IMR-90 (cell line): ENCODE measurements at places on chromosomes 4 and X. TPM values are rescaled to one million over a fixed set of nuclear protein-coding genes. Genes with fewer than 3 reads are reported as not detected.

The SCFD2 gene
- polyA plus RNA-seq: 18.9 and 19.8 TPM in 2 replicates

DNA sequence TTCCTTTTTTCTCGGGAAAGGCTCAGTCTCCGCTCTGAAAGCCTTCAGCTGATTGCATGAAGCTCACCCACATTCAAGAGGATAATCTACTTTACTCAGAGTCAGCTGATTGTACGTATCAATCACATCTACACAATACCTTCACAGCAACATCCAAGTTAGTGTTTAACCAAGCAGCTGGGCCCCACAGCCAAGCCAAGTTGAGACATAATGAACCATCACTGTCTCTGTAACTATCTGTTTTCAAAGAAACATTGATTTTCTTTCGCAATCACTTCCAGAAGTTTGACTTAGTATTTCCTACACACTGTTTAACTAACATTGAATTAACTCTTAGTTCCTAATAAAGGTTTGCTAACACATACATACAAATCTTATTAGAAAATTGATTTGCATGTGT lies 40.3 kb downstream of the RWDD4 start:
- no peak overlapping the region for H3K4me3 ChIP-seq
- H3K27ac ChIP-seq: no peak overlapping the region
- no peaks in the 10 kb centered on the region for H3K27me3 ChIP-seq
- DNase-seq: no peak
- H3K36me3 ChIP-seq: no peaks in the 10 kb centered on the region

DNA sequence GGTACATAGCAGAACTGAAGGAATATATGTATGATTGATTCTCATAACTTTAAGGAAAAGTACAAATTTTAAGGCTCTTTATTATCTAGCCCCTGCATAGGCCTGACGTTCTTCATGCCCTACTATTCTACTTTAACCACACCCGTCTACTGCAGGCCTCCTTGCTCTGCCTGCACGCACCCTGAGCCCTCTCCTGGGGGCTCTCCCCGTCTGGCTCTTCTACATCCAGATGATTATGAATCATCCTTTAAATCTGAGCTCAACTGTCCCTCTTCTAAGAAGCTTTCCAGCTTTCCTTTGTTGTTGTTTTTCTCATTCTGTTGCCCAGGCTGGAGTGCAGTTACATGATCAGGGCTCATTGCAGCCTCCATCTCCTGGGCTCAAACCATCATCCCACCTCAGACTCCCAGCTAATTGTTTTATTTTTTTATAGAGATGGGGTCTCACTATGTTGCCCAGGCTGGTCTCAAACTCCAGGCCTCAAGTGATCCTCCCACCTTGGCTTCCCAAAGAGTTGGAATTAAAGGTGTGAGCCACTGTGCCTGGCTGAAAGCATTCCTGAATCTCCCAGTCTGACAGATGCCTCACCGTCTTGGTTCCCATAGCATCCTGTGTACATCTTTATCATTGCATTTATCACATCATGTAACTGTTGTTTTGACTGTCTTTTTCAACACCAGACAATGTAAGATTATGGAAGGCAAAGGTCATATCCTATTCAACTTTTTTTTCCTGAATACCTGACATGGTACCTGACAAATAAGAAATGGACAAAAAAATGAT lies 89.2 kb downstream of the WDFY3 start:
- no peaks in the 10 kb centered on the region for H3K27me3 ChIP-seq
- peaks cover 4% of the 10 kb centered on the region; the same call in 1 of the 2 replicates for H3K4me1 ChIP-seq
- H3K4me3 ChIP-seq: no peak overlapping the region
- DNase-seq: no peak
- peaks cover 2% of the 10 kb centered on the region for H3K36me3 ChIP-seq

DNA sequence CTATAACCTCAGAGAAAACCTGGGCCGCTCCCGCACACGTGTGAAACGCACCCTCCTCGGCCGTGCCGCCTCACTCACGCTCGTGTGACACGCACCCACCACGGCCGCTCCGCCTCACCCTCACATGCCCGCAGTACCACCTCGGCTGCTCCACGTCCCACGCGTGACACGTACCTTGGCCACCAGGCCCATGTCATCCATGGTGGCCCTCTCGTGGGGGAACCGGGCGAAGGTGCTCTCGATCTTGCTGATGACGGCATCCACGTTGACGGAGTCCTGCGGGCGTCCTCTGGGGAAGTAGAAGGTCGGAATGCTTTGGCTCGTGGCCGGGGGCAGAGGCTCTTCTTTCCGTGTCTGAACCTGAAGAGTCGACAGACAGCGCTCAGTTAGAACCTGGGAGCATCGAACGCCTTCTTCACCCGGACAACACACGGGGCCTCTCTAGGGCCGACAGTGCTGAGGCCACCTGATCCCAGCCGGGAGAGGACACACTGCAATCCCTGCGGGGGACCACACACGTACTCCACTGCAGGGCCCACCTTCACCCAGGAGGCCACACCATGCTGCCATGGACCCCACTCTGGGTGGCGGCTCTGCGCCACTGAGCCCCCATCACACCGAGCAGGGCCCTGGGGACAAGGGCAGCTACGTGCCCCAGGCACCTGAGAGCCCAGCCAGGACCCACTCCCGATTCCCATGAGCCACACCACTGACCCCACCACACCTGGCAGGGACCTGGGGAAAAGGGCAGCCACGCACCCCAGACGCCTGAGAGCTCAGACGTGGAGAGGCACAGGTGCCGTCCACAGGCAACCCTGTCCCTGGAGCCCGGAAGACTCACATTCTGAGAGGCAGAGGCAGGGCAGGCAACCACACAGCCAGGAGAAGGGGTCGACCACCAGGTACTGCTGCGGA lies 25.2 kb downstream of the PPP2R3B start:
- H3K36me3 ChIP-seq: peaks cover 14% of the 10 kb centered on the region; the same call in 1 of the 2 replicates
- H3K4me1 ChIP-seq: no peaks in the 10 kb centered on the region
- no peak overlapping the region for H3K4me3 ChIP-seq
- H3K27ac ChIP-seq: no peak overlapping the region
- H3K27me3 ChIP-seq: no peaks in the 10 kb centered on the region

DNA sequence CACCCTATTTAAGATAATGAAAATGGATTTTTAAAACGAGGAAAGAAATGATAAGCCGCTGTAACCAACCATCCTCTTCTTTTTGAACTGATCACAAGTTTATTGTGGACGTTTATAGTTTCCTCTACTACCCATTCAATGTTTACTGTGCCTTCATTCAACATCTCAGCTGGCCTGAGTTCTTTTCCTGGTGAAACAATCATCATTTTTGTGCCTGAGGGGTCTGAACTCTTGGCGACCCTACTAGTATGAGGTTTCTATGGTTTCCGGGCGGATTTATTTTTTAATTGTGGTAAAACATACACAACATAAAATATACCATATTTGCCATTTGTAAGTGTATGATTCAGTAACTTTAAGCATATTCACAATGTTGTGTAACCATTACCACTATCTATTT lies 100.7 kb downstream of the SPRY1 start:
- no peaks in the 10 kb centered on the region for H3K36me3 ChIP-seq
- H3K4me1 ChIP-seq: no peaks in the 10 kb centered on the region
- H3K4me3 ChIP-seq: no peak overlapping the region
- H3K27ac ChIP-seq: no peak overlapping the region
- DNase-seq: no peak
- no peaks in the 10 kb centered on the region for H3K27me3 ChIP-seq

GRCh38 chr4:101931619-101932018 lies 141.1 kb downstream of the BANK1 start:
- H3K27me3 ChIP-seq: no peaks in the 10 kb centered on the region
- no peaks in the 10 kb centered on the region for H3K36me3 ChIP-seq
- no peaks in the 10 kb centered on the region for H3K4me1 ChIP-seq
- H3K4me3 ChIP-seq: no peak overlapping the region

DNA sequence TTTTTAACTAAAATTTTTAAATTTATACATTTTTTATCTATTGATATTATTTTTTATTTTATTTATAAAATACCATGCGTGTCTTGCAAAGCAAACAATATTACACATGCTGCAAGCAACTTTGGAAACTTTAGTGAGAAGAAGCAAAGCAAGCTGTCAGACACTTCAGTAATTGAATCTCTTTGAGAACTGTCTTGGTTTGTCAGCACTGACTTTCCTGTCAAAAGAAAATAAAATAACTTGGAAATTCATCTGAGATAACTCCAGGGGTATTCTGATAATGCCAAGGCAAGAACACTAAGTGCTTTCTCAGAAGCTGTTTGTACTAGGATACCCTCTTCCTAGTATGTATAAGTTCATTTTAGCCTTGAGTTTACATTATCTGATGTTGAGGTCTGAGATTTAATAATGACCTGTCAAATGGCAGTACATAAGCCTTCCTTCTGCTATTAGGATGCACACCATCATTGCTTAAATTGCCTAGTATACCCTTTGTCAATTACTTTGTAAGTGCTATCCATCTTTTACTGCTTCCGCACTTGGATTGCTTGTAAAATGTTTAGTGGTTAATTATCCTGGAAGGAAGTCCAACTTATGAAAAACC lies 624.2 kb upstream of the AGA start:
- H3K27ac ChIP-seq: no peak overlapping the region
- no peaks in the 10 kb centered on the region for H3K27me3 ChIP-seq
- H3K4me3 ChIP-seq: no peak overlapping the region
- H3K4me1 ChIP-seq: no peaks in the 10 kb centered on the region

The ANKRD50 gene
- 6.4 and 8.1 TPM in 2 replicates for polyA plus RNA-seq

DNA sequence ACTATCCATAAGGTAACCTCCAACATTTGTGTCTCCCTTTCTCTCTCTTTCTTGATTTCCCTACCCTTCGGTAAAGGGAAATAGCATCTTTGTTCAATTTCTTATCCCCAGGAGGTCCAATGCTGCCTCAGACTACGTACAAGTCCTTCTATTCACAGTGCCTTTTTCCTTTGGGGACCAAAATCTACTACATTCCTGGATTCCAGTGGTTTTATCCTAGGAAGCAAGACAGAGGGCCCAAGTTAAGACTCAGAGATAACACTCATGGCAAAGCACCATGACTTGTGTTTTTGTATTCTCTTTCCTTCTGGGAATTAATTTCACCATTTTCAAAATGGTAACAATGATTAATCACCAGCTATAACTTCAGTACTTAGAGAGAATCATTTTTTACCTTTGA lies 10.6 kb downstream of the G3BP2 start:
- H3K27ac ChIP-seq: no peak overlapping the region
- no peaks in the 10 kb centered on the region for H3K27me3 ChIP-seq
- peaks cover 2% of the 10 kb centered on the region; the same call in 1 of the 2 replicates for H3K4me1 ChIP-seq
- H3K4me3 ChIP-seq: no peak overlapping the region
- DNase-seq: no peak
- peaks cover 8% of the 10 kb centered on the region for H3K36me3 ChIP-seq

GRCh38 chrX:2608638-2609430 lies 82.3 kb upstream of the CD99 start:
- H3K27me3 ChIP-seq: no peaks in the 10 kb centered on the region
- peak; percentile 72 for DNase-seq
- H3K4me1 ChIP-seq: peaks cover 3% of the 10 kb centered on the region; the same call in 1 of the 2 replicates
- H3K36me3 ChIP-seq: no peaks in the 10 kb centered on the region

DNA sequence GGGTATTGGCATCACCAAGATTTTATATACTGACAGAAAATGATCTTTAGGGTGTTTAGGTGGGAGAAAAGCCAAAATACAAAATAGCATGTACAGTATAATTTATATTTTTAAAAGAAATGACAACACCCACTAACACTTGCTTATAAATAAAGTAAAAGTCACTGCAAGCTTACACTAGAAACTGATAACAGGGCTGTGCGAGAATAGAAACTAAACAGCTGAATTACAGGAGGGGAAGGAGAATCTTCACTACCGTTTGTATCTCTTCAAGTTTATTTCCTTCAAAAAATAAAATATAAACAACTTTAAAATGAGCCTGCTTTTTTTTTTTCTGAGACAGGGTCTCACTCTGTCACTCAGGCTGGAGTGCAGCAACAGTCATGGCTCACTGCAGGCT lies 22.8 kb downstream of the GRSF1 start:
- H3K4me3 ChIP-seq: no peak overlapping the region
- H3K36me3 ChIP-seq: peaks cover 19% of the 10 kb centered on the region
- H3K4me1 ChIP-seq: no peaks in the 10 kb centered on the region
- H3K27me3 ChIP-seq: no peaks in the 10 kb centered on the region
- no peak overlapping the region for H3K27ac ChIP-seq

The PDCL2 gene
- not detected in 2 replicates for polyA plus RNA-seq

DNA sequence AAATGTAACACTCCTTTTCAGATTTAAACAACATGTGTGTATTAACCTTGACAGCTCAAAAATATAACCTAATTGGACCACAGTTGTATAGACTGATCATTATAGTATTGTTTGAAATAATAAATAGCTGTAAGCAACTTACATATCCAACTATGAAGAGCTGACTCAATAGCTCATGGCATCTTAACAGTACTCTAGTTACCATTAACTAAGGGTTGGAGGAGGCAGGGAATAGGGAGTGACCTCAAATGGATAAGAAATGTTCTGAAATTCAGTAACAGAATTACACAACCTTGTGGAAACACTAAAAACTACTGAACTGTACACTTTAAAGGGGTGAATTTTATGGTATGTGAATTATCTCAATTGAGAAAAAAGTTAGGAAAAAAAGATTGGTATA lies 136.5 kb upstream of the CPEB2 start:
- no peak overlapping the region for H3K4me3 ChIP-seq
- H3K27ac ChIP-seq: no peak overlapping the region
- H3K27me3 ChIP-seq: peaks cover 8% of the 10 kb centered on the region
- no peaks in the 10 kb centered on the region for H3K36me3 ChIP-seq
- no peaks in the 10 kb centered on the region for H3K4me1 ChIP-seq

The VGLL1 gene
- not detected in 2 replicates for polyA plus RNA-seq

- H3K36me3 ChIP-seq: no peaks in the 10 kb centered on the region
- H3K27me3 ChIP-seq: no peaks in the 10 kb centered on the region
- no peak overlapping the region for H3K27ac ChIP-seq
- H3K4me3 ChIP-seq: no peak overlapping the region
Measured at GRCh38 chr4:48361012-48361400, 19.7 kb downstream of the SLAIN2 start.

The CSAG1 gene
- not detected in 2 replicates for polyA plus RNA-seq

DNA sequence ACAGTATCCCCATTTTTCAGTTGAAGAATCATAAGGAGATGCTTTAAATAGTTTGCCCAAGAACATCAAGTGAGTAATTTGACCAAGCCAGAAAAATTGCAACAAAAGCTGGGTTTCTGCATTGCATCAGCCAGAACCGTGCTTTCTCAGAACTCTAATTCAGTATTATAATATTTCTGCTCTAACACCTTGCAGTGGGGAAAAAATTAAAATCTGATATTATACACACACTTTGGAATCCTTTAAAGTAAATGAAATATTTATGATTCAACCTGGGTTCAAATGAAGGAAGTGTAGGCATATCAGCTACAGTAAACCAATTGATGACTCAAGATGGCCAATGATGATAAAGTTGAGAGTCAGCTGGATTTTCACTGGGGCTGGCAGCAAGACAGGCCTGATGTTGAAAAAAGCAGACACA lies 387.6 kb upstream of the ZFP42 start:
- H3K4me3 ChIP-seq: no peak overlapping the region
- no peaks in the 10 kb centered on the region for H3K36me3 ChIP-seq
- DNase-seq: peak; percentile 93
- no peaks in the 10 kb centered on the region for H3K27me3 ChIP-seq
- peak overlapping the region; percentile 12; the same call in 1 of the 2 replicates for H3K27ac ChIP-seq

DNA sequence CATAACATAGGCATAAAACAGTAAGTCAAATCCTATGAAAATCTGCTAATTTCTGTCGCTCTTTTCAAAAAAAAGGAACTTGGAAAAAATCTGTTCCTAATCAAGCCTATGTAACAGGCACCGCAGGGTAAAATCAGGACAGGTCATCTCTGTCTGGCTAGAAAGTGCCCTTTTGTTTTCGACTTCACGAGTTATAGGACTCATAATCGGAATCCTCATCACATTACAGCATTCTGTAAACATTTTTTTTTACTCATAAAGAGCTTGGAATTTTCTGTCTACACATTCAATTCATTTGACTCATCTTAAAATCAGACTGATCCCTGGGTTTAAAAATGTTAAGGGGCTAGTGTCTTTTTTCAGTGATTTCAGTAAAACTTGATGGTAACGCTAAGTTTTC lies 181.7 kb upstream of the TBC1D9 start:
- H3K27me3 ChIP-seq: no peaks in the 10 kb centered on the region
- no peak overlapping the region for H3K27ac ChIP-seq
- no peak overlapping the region for H3K4me3 ChIP-seq
- peaks cover 5% of the 10 kb centered on the region for H3K4me1 ChIP-seq
- no peaks in the 10 kb centered on the region for H3K36me3 ChIP-seq
- DNase-seq: peak; percentile 80

The EFHC2 gene
- polyA plus RNA-seq: 0.20 and 0.24 TPM in 2 replicates

The SH2D1A gene
- polyA plus RNA-seq: not detected in 2 replicates
